ENCODE measurements at places on chromosomes 13 and 19.
A peak's percentile ranks its signal among the peaks of the same experiment; 100 is the strongest.

- peak; percentile 22 for DNase-seq
These were observed 432 bp downstream of the ZNF611 start for GRCh38 chr19:52734331-52734892.

DNA sequence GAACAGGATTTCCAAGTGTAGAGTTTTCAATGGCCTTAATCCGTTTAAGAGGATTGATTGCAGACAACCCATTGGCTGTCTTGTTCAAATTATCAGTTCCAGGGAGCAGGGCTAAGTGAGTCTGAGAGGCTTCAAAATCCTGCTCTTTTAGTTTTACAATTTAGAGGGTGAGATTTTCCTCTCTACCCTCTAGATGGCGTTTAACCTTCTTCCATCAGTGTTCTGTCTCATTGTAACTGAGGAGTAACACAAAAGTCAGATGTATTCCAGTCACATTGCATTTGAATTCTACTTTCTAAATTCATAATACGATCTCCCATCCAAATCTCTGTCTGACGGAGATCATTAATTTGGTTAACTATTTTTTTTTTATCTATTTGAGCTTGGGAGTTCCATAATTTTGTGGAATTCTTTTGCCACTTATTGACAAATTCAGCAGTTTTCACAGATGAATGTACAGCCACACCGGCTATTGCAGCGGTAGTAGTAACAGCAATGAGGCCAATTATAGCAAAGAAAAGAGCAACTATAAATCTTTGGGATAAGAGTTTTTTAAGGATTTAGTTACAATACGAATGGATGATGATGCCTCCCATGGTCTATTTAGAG lies 7.8 kb upstream of the C19orf84 start:
- DNase-seq = no peak

GRCh38 chr13:43132911-43133310 lies 109.5 kb downstream of the DNAJC15 start:
- no peak for DNase-seq

GRCh38 chr13:56400774-56401173 lies 739.9 kb upstream of the PRR20A start:
- DNase-seq = no peak

- no peak for DNase-seq
These were observed 277.2 kb downstream of the SUCLA2 start for GRCh38 chr13:47723898-47724297.

- no peak for DNase-seq
These were observed 10.0 kb downstream of the CFD start for GRCh38 chr19:869245-870177.

DNA sequence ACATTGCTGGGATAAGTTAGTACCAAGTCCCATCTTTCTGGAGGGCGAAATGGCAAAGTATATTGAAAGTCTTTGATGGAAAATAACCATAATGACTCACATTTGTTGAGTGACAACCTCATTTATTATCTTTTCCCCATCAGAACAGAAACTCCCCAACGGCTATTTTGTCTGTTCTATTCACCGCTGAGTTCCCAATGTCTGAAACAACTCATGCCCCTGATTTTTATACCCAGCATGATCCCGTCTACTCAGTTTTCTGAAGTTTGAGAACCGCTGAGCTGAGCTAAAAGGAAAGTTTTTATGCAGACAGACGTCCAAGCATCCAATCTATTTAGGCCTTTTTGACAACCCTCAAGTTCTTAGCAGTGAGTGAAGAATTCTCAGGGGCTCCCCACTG lies 7.8 kb upstream of the TINCR start:
- no peak for DNase-seq

DNA sequence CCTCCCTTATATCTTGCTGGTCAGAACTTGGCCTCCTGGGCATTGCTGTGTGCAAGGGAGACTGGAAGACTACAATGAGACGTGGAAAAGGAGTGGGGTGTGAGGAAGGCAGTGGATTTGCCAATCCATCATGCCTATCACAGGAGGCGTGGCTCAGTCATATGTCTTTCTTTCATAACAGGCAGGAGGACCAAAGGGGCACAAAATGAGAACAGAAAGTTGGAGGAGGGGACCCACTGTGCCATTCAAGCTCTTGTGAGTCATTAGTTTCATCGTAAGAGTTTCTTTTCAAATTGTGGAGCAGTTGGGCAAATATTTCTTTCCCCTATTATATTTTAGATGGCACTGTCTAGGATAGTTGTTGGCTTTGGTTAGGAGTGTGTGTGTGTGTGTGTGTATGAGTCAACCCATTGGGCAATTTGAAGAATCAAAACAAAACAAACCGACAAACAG lies 471.5 kb downstream of the TSHZ3 start:
- DNase-seq = no peak

GRCh38 chr13:112984954-112985802 lies 16.2 kb downstream of the MCF2L start:
- no peak for DNase-seq

DNA sequence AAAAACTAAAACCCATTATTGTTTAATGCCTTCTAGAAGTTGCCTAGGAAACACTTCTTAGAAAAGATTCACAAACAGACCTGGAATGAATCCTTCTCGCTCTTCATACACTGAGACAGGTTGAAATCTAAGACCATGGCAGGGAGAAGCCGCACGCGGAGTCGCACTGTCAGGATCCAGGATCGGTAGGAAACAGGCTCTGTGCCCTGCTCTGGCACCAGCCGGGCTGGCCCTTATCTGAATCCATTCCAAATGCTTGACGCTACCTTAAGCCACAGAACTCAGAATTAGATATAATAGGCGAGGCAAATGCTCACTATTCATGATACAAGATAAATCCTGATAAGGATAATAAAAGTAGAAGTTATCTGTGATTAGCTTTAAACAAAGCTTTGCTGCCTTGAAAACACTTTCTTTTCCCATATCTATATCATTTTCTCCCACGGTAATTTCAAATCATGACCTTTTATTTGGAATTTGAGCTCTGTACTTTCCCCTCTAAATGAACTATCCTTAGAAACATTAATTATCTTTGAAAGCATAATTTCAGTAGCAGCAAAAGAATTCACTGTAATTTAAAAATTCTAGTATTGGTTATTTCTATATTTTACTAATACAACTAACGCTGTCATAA lies 385.6 kb downstream of the IRS2 start:
- no peak for DNase-seq

- no peak for DNase-seq
These were observed 273.8 kb downstream of the OXGR1 start for GRCh38 chr13:96720446-96720845.

DNA sequence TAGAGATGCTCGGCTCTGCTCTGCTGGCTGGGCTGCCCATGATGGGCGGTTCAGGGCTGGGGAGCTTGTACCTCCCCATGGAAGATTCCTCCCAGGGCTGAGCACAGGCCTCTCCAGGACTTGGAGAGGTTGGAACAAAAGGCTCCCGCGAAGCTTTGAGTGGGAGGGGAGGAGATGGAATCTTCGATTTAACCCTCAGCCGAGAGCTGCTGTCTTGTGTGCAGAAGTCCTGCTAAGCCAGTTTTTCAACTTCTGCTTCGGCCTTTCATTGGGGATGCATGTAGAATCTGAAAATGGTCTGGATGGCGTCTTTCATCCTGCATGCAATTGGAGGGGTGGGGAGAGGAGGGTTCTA lies 163.3 kb downstream of the KDM4B start:
- no peak for DNase-seq

GRCh38 chr13:99196466-99197116 lies 4.1 kb upstream of the UBAC2 start:
- DNase-seq = no peak

DNA sequence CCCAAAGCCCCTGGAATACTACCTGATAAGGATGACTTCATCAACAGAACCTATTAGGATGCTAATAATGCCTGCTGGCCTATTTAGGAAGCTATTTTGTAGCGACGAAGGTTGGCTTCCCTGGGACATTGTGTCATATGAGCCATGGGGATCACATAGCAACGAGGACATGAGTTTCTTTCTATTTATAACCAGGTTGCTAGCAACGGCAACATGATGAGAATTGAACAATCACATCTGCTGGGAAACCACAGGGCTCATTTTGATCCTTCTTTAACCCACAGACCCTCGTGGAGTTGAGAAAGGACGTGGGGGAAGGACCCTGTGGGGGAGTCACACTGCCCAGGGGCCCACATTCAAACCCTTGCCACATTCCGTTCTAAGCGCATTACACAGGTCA lies 172.2 kb downstream of the COL4A1 start:
- DNase-seq = no peak

DNA sequence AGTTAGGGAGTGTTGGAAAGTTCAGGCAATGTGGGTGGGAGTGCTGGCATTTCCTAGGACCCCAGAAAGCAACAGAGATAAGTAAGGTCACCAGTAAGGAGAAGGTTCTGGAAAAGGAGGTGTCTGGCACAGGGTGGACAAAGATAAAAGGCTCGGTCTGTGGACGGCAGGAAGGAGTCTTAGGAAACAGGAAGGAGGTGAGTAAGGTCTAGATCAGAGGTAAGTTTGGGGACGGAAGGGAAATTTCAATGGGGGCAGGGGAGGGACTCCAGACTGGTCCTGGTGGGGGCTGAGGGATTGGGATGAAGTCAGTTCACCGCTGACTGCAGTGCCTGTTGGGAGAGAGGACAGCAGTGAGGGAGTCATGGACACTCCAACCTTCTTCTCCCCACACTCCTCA lies 7.8 kb upstream of the OPA3 start:
- DNase-seq = no peak

- DNase-seq = no peak
These were observed 13.9 kb downstream of the TINCR start for GRCh38 chr19:5553892-5554291.

- no peak for DNase-seq
These were observed 28.3 kb downstream of the ZNF507 start for GRCh38 chr19:32373585-32374295.

- DNase-seq = peak; percentile 83
These were observed 5.2 kb upstream of the REXO1 start for GRCh38 chr19:1853295-1854038.

- DNase-seq = no peak
These were observed 267.5 kb upstream of the ARGLU1 start for GRCh38 chr13:106835477-106835876.

GRCh38 chr13:109646423-109646822 lies 140.0 kb downstream of the IRS2 start:
- no peak for DNase-seq

GRCh38 chr19:13289295-13289694 lies 139.1 kb downstream of the IER2 start:
- DNase-seq = no peak

DNA sequence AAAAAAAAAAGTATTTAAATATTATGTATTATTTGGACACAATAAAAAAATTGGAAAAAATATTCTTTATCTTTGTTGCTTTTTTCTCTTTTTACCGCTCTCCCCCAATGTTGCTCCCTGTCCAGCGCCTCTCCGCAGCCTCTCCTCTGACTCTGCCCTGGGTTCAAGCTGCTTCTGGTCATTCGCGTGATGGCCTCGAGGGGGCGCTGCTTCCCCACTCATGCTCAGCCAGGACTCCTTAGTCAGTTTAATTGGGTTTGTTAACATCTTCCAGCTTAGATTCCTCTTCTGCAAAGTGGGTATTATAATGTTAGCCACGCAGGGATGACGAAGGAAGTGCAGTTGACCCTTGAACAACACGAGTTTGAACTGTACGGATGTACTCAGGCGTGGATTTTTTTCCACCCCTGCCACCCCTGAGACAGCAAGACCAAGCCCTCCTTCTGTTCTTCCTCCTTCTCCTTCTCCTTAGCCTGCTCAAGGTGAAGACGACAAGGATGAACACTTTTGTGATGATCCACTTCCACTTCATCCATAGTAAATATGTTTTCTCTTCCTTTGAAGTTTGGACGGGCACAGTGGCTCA lies 4.9 kb upstream of the NWD1 start:
- peak; percentile 61 for DNase-seq

DNA sequence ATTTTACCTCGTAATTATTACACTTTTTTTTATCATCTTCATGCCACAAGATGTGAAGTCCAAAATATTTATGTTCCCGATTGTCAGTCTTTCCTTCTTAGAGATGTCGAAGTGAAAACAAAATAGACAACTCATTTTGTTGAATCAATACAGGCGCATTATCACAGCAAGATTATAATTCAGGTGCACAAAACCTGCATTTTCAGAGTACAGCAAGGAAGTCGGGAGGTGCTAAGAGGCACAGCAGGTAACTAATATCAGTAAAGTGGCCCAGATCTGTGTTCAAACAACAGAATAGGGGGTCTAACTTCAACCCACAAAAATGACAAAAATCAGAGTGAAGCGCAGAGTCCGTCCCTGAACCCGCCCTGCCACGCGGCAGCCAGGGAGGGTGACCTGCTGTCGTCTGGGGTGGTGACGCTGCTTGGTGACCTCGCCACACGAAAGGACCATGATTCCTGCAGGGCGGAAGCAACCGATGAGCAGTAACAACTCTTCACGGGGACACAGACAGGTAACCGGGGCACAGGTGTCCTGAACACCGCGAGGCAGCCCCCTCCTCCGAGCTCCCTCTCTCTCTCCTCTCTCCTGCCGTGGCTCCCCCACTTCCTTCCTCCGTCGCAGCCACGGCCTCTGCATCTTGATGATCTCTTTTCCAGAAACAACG lies 50.9 kb upstream of the SPACA7 start:
- no peak for DNase-seq

- DNase-seq = no peak
These were observed 6.5 kb downstream of the NKPD1 start for GRCh38 chr19:45154064-45154827.

- no peak for DNase-seq
These were observed 24.0 kb upstream of the ZNF492 start for GRCh38 chr19:22610121-22610520.

DNA sequence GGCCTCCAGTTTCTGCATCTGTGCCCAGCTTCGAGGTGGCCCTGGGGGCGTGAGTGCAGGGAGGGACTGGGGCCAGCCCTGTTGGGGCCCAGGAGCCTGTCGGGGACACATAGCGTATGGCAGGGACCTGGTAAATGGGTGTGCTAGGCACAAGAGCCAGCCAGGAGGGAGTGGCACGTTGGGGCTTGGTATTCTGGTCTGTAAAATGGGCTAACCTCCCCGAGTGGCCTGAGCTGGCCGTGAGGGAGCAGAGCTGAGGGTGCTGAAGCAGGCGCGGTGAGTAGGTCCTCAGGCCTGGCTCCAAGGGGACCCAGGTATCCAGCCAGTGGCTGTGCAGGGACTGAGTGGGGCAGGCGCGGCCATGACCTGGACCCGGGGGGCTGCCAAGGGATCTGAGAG lies 4.3 kb downstream of the PTOV1 start:
- DNase-seq = no peak

GRCh38 chr19:34109596-34109995 lies 62.7 kb upstream of the LSM14A start:
- no peak for DNase-seq

DNA sequence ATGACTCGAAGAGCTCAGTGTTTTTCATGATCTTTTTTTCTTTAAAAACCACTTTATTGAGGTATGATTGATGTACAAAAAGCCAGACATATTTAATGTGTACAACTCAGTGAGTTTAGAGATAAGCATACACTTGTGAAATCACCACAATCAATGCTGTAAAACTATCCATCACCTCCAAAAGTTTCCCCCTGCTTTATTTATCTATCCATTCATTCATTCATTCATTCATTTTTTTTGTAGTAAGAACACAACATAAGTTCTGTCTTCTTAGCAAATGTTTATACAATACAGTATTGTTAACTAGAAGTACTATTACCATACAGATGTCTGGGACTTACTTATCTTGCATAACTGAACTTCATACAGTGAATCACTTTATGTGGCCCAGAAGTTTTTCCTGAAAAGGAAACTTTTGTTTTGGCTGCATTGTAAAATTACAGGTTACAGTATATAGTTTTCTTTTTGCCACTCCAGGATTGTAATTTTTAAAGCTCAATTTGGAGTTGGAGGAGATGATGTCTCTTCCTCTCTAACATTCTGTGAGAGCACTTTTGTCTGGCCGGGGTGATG lies 6.7 kb downstream of the RAP2A start:
- DNase-seq = no peak

GRCh38 chr13:45575830-45576180 lies 39.7 kb downstream of the ERICH6B start:
- DNase-seq = no peak
